Head of caudate nucleus (tissue), 42 donors: ENCODE measurements at places on chromosomes 2 and 18.
A peak's percentile ranks its signal among the peaks of the same experiment; 100 is the strongest.

GRCh38 chr2:98736464-98736889 is 5.5 kb upstream of the MGAT4A start:
- DNase-seq: no peak

DNA sequence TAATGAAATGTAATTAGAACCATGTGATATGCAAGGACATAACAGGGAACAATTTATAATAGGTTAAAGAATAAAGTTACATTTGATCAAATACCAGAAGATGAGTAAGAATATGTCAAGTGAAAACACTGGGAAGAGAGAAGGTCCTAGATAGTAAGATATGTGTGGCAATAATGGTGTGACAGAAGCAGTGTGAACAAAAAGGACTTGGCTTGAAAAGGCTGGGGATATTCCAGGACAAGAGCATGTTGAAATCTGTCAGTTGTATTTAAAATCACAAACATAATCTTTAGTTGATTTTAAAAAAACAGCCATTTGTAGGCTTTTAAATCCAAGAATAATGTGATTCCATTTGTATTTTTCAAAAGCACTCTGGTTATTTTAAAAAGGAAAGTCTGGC is 1399.9 kb upstream of the SLC39A10 start:
- no peak for DNase-seq

GRCh38 chr2:130336877-130337734 is 5.6 kb upstream of the IMP4 start:
- peak; percentile 93 for DNase-seq

- DNase-seq: no peak
Measured at GRCh38 chr2:174343623-174344455, 9.1 kb downstream of the SP9 start.

GRCh38 chr2:33020883-33021282 is 74.1 kb downstream of the LTBP1 start:
- DNase-seq: no peak

GRCh38 chr18:50656841-50657470 is 97.1 kb downstream of the MAPK4 start:
- DNase-seq: no peak
